SK-N-MC (cell line): ENCODE measurements at places on chromosomes 2 and 18.

GRCh38 chr2:49403637-49404036, 249.3 kb upstream of the FSHR start:
- DNase-seq: no peak

DNA sequence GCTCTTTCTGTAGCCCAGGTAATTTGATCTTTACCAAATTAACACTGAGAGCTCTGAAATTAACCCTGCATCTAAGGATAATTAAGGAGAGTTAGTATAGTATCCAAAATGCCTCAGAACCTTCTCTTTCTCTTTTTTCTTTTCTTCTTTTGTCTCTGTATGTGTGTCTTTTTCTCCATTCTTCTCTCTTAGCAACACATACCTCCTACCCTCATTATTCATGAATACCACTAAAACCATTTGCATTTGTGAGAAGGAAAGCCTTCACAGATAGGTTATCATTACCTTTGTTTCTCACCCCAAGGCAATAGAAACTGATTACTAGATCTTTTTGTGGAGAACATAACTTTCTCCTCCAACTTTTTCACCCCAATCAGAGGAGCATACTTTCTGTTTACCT, 376.5 kb upstream of the NXPH2 start:
- DNase-seq: no peak

GRCh38 chr18:61666876-61667590, 225.8 kb downstream of the RNF152 start:
- DNase-seq: no peak

GRCh38 chr18:78629426-78629825, 350.2 kb upstream of the SALL3 start:
- DNase-seq: no peak

- no peak for DNase-seq
These were observed 29.9 kb downstream of the PTPN18 start for GRCh38 chr2:130385709-130386108.

- no peak for DNase-seq
These were observed 470.9 kb upstream of the SPHKAP start for GRCh38 chr2:228652366-228652765.

DNA sequence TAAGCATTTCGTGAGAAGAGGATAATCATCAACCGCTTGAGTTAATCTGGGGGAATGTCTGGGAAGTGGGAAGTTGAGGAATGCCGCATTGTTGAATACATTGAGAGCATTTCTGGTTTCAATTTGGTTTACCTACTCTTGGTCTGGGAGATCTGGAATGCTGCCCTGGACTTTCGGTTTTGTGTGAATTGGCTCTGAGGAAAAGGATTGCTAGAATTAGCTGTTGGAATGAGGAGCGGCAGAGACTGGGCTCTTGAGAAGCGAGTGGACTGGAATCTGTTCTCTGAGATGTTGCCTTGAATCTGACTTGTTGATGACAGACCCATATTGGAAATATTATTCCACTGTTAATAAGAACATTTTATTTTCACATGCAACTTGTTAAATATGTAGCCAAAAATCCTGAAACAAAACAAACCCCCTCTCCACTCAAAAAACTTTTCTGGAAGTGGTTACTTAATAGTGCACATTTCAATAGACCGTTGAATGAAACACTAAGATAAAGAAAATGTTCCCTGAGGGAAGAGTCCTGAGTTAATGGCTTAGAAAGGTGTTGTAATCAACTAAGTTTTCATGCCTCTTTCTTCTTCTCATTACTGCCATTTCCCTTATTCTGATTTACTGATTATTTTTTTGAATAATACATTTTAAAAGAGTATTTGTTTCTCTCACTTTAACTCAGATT, 50.8 kb downstream of the PTPRM start:
- DNase-seq: no peak

DNA sequence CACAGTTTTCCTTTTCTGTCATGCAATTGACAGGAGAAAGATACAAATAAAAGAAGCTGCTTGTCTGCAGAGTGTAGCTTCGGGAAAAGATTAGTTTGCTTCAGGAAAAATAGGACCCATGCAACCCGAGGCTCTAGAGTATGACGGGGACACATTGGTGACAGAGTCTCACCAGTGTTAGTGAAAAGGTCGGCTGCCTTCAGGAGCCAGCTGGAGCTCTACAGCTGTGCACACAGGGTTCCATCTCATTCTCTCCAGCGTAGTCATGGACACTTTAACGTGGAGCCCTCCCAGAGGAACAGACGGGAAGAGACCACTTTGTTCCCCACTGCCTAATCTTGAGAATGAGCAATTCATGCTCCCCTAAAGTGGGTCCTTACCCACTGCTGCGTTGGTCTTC, 42.9 kb downstream of the FECH start:
- no peak for DNase-seq

- DNase-seq: no peak
These were observed 544 bp downstream of the DNAJC27 start for GRCh38 chr2:24971286-24971535.

DNA sequence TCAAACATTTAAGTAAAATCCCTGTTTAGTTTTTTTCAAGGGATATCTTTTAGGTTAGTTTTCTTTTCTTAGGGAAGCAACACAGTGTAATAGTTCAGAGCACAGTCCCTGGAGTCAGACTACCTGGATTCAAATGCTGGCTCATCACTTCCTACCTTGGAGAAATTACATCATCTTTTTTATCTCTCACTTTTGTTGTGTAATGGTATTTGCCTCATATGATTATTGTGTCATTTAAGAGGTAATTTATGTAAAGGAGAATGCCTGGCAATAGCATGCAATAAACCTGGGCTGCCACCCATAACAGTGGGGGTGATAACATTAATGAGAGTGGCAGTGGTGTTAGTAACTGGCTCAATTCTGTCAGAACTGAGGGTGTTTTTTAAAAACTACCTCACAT, 26.3 kb downstream of the ERLEC1 start:
- no peak for DNase-seq

DNA sequence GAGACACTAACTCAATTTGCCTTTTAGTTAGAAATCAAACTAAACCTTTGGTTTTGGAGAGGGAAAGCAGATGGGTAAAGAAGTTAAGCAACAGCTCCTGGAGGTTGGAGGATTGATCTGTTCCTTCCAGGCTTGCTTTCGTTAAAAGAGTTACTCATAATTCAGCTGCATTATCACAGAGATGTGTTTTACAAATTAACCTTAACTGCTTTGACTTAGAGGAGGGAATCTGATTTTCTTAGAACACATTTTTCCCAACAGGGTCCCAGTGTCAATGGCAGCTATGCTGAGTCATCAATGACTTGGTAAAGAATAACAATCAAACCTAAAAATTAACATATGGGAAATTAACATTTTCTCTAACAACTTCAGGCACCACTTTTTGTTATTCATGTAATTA, 113.4 kb downstream of the COPS8 start:
- DNase-seq: no peak

DNA sequence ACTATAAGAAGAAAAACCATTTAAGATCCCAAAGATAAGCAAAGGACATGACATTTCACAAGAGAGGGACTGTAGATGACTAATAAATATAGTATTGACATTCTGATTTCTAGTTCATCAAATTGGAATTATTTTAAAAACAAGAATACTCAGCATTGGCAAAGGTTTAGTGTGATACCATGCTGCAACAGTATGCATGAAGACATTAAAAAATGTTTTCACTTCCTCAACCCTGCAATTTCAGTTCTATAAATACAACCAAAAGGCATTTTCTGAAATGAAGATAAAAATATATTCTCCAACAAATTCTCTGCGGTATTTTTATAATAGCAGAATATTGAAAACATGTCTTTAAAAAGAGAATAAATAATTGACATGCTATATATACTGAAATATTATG, 2.1 kb downstream of the C2orf81 start:
- no peak for DNase-seq

- DNase-seq: no peak
These were observed 359.8 kb upstream of the SALL3 start for GRCh38 chr18:78619854-78620253.

GRCh38 chr2:129673847-129674711, 305.4 kb upstream of the RAB6C start:
- no peak for DNase-seq

DNA sequence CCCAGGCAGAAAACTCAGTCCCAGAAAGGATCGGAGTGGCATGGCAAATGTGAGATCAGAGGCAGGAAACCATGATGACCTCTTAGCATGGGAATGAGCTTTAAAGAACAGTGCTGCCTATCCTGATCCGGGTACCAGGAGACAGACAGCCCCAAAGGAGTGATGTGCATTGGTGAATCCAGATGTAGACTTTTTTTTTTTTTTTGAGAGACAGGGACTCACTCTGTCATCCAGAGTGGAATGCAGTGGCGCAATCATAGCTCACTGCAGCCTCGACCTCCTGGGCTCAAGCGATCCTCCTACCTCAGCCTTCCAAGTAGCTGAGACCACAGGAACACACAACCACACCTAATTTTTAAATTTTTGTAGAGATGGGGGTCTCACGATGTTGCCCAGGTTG, 122.7 kb downstream of the VAPA start:
- DNase-seq: no peak

- no peak for DNase-seq
These were observed 218.1 kb downstream of the SEPTIN10 start for GRCh38 chr2:109395494-109396201.
